ENCODE measurements at places on chromosomes 7 and 10.

DNA sequence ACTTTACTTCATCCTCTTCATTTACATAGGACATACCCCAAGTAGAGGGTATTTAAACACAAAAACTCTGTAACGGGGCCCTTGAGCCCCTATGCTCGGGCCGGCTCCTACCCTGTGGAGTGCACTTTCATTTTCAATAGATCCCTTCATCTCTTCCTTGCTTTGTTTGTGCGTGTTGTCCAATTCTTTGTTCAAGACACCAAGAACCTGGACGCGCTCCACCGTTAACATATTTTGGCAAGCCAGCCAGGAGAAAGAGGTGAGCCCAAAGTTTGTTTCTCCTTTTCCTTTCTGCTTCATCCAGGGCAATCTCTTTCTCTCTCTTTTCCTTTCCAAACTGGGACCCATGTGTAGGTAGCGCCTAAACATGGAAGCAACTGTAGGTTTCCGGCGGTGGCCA is 26.0 kb upstream of the BNIP3 start:
- no peak for DNase-seq

DNA sequence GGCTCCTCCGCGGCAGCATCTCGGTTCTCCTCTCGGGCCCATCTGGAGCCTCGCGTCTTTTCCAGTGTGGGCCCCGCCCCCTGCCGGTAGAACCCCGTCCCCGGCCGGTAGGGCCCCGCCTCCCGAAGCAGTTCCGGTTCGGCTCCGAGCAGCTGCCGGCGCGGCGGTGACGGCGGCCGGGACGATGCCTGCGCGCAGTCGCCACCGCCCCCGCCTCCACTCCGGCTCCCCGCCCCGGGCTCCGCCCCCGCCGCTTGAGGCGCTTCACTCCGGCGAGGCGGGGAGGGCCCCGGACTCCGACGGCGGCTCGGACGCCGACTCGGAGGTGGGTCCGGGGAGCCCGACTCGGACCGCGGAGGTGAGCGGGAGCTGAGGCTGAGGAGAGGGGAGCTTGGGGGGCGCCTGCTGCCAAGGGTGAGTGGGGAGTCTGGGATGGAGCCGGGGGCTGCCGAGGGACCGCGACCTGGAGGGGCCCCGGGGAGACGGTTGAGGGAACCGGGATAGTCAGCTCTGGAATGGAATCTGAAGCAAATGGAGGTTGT is at the start of gene SAMD8:
TSS of gene SAMD8 (plus strand) at position 292 of the 542 bp plus-strand sequence. CDS start 38,873 bp downstream, outside the sequence.
- no peak for DNase-seq

GRCh38 chr7:23117841-23118240 is 12.3 kb downstream of the KLHL7 start:
- no peak for DNase-seq

GRCh38 chr7:132486274-132486610 is 90.0 kb downstream of the PLXNA4 start:
- DNase-seq: no peak

- DNase-seq: no peak
These were observed 1194.4 kb upstream of the SORCS1 start for GRCh38 chr10:108358912-108359311.
